ENCODE measurements at places on chromosomes 4 and X.

GRCh38 chr4:115781528-115782146 is 668.2 kb upstream of the NDST4 start:
- DNase-seq = no peak

DNA sequence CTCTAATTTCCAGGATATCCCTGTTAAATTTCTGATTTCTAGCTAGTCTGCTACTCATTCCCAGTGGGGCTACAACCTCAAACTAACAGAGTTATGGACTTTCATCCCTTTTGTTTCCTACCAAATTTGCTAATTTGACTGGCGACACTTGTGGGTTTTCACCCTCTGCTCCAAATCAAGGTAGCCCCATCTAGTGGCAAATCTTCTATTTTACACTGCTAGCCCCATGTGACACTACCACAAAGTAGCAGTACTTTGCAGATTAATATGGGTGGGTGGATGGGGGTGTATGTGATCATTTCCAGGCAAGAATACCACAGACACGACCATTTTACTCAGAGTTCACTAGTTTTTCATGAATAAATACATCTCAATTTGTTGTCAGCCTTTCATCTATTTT is 150.3 kb downstream of the MSL3 start:
- DNase-seq = no peak

DNA sequence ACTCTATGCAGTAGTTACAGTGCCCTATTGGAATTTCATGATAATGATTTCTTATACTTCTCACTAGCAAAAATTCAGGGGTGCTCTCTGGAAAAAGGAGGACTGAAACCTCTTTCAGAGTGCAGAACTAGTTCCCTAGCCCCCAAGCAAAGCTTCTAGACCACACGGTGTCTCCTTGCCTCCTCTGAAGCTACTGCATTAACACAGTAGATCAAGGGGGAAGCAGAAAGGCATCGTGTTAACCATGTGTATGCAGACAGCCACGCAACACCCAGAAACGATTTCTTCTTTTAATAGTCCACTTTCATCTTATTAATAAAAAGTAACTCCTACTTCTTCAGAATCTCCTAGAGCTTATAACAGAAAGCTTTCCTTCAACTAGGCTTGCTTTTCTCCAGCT is 44.7 kb downstream of the MAML3 start:
- no peak for DNase-seq

- no peak for DNase-seq
These were observed 47.4 kb upstream of the VEGFC start for GRCh38 chr4:176840166-176840565.
